Fibroblast of skin of right quadriceps (primary cell): ENCODE measurements at places on chromosomes 5 and 9.

DNA sequence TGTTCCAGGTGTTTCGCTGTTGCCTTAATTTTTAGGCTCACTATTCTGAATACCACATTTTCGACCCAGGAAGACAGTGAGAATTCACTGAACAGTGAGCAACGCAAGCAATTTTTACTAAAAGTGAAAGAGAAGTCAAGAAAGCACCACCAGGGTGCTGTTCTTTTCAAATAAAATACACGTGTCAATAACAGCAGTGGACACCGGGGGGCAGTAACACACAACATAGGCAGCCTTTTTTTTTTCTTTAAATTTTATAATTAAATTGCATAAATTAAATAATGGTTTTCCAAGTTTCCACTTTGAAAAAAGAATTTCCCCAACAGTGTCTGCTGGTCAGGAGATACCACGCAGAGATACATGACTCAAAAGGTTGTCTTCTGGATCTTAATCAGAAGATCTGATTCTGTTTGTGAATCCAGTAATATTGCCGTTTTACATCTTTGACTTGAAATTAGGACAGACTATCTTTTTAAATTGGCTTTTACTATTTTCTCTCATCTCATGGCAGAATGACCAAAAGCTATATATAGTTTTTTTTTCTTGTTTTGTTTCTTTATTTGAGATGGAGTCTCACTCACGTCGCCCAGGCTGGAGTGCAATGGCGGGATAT lies 47.1 kb upstream of the SH3GL2 start:
- peak; percentile 43 for DNase-seq

DNA sequence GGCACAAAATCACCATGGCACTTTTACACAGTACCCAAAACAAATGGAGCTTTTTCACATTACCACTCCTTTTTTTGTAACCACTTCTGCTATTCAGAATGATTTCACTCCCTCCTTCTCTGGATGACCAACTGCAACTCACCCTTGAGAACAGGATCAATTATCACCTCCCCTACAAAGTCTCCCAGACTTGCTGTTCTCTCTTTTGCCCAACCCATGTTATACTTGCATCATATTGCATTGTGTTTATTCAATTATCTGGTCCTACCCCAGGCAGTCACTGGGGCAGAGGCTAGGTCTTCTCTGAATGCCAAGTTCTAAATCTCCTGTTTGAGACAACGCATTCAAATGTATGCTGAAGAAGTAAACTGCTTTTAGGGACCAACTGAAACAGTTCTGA lies 96.0 kb downstream of the GPR21 start:
- DNase-seq: no peak

GRCh38 chr9:130665431-130666392 lies 1.3 kb downstream of the PRDM12 start:
- no peak for DNase-seq

- DNase-seq: no peak
These were observed 307.3 kb upstream of the KCNN2 start for GRCh38 chr5:114054594-114054993.

DNA sequence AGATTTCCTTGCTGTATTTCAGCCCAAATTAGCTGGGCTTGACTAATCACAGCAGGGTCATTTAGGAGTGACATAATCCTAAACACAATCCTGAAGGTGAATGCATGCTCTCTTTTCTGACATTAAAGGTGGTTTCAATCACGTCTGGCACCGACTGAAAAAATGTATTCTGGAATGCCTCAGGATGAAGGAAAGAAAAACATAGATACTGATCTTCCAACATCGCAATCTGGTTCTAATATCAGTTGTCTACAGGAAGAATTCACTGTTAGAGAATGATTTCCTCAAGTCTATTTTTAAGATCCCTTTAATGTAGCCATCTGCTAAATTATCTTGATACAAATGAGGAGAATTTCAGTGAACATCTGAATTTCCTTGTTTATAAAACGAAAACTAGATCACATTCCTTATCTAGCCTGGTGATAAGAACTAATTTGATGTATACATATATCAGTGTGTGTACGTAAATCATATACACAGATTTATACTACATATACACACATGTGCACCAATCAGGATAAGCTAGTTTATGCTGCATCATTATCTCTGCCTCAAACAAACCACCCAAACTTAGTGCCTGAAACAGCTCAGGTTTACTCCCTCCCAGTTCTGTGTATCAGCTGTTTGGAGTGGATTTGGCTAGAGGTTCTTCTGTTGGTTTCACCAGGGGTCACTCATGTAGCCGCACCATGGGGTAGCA lies 31.3 kb upstream of the TAS2R1 start:
- peak; percentile 83 for DNase-seq

GRCh38 chr5:173435447-173435846 lies 107.2 kb upstream of the STC2 start:
- DNase-seq: no peak

GRCh38 chr9:120212153-120212852 lies 367.7 kb downstream of the CDK5RAP2 start:
- DNase-seq: no peak

DNA sequence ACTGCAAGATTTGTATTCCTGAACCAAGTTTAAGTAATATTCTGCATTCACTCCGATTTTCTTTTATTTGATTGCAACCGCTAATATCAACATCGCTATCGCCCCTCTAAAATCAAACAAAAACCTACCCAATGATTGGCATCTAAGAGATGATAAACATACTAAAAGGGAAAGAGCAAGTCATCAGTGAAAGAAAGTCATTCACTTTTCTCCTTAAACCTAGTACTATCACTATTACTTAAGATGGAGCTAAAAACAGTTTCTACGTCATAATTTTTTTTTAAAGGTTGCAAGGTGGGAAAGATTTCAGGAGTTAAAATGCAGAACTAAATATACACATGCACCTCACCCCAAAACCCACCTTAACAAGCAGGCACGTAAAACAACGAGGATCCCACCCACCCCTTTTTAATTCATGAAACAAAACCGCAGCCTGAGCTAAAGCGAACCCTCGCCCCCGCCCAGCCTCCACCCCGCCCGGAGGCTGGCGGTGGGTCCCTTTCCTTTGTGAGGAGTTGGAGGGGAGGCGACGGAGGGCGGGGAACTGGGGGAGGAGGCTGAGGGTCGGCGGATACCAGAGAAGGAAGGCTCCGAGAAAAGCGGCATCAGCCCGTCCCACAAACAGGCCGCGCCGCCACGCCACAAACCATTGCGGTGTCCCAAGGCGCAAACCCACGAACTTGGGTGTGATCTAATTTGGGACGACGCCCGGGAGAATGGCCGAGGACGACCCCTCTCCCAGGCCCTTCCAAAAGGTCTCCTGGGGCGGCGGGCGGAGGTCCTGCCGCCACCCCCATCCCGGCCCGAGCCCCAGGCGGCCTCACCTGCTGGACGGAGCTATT lies 861 bp downstream of the UBQLN1 start:
- DNase-seq: peak; percentile 28

DNA sequence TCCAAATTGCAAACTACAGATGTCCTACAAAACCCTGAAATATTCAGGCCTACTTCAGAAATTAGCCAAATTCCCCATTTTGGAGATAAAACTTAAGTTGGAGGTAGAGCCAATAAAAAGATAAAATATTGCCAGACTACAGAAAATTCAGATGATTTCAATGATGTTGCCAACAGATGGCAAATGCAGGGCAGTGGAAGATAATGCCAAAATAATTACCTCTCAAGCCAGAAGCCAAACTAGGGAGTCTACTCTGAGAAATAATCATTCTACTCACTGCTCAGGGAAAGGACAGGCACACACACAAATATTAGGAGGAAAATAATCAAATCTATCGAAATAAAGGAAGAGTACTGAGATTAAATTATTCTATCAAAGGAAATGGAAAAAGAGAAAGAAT lies 347.5 kb upstream of the CCNG1 start:
- no peak for DNase-seq

DNA sequence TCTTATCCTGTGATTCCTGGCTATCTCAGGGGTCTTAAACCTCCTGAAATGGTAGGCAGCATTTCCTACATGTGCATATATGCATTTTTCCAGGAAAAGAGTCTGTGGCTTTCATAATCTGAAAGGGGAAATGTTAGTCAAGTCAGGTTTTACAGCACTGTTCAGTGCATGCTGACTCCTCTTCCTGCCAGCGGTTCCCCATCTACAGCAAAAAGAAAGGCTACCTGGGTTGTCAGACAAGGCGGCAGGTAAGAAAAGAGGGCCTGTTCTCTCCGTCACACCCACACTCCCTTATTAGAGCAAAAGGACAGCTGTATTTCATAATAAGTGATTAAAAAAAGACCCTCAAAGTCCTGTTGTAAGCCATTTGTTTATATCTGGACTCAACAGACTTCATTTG lies 4.3 kb upstream of the SPATA6L start:
- no peak for DNase-seq

DNA sequence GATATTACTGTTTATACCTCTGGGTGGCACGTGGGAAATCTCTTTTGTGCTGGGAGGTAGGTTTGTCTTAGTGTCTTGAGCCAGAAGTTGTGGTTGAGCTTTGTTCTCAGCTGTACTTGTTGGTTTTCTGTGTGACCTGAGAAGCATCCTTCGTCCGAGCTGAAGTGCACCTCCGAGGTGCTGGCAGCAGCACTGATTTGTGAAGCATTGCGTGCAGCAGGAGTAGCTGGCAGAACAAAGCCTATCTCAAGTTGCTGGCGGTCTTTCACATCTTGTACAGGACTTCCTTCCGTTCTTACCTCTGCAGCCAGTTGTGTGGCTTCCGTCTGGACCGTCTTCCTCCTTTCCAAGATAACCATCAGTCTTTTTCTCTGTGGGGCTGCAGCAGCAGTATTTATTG lies 4.3 kb downstream of the PRRC2B start:
- no peak for DNase-seq

- DNase-seq: no peak
These were observed 1079.3 kb upstream of the CDH9 start for GRCh38 chr5:28117691-28118090.

DNA sequence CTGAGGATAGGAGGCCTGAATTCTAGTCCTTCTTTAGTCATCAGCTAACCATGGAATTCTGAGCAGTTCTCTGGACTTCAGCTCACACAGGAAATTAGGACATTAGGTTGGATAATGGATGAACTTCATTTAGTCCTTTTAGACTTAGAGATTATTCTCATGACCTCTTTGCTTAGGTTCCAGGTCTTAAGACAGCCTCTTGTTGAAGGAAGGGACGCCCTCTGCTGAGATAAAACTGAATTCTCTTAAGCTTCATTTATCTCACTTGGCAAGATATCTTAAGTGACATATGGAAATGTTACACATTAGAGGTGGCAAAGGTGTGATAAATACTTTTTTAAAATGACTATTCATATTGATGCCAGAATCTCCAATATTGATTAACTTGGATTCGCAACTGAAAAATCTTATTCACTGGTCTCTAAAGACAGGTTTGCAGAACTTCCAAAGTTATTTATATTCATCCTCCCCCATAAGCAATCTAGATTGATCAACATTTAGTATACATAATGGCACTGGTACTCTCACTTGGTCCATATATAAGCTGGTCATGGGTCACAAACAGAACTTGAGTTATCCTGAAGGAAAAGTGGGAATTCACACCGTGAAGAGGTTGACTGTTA lies 16.9 kb upstream of the ZNF366 start:
- peak; percentile 75 for DNase-seq

DNA sequence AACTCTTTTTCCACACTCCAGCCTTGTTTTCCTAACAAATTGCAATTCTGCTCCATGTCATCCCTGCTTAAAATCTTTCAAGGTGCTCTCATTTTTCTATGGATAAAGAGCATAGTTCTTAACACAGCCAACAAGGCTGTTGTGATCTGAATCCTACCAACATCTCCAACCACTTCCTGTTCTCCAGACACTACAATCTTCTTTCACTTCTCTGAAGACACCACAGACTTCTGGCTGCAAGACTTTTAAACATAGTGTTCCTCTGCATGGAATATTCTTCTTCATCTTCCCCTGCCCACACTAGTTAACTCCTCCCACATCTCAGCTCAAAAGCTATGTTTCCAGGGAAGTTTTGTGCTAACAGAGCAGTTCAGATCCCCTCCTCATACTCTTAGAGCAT lies 404.8 kb downstream of the MAN2A1 start:
- no peak for DNase-seq

DNA sequence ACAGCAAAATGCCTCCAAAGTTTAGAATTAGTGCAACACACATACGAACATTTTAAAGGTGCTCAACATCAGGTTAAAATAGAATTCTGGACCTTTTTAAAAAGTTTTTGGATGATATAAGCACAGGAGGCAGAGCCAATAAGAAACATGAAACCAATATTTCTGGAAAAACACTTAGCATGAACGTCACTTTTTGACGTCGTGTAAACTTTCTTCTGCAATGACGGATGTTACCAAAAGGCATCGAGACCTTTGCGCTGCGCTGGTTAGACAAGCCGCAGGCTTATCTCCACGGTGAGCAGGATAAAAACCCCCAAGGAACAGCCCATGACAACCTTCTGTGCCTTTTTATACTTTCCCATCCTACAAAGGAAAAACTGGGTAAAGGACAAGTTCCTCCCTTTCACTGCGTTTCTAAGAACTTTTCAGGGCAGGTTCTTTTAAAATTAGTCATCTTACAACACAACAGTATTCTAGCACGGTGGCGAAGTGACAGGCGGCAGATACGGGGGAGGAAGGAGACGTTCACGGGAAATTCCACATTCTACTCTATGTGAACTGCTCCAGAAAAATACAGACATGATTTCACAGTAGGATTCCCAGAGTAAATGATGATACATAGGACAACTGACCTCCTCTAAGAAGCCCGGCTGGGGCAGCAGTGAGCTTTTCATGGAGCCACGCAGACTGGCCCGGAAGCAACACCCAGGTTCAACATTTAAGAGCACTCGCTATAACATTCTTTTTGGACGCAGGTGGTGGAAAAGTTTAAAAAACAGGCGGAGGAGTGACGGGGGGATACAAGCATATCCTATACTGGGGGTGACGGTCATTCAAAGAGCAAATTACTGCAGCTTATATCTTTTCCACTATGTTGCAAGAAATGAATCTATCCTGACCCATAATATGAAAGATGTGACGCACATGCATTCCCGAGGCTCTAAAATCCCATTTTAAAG lies 52.4 kb downstream of the USP20 start:
- DNase-seq: peak; percentile 44

GRCh38 chr5:168393773-168394172 lies 92.5 kb upstream of the RARS1 start:
- DNase-seq: no peak

DNA sequence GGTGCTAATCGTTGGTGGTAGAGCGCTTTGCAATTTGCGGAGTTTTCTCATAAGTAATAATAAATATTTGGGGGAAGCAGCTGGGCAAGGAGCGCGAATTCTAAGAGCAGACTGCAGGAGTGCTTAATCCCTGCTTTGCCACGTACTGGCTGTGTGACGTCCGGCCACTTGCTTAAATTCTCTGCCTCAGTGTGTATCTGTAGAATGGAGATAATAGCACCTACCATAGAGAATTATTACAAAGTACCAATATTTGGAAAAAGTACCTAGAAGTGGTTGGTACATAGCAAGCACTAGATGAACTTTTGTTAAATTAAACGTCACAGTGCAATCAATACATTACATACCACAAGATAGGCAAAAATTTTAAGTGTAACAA lies 598 bp upstream of the TMED7 start:
- no peak for DNase-seq
